Stimulated activated CD8-positive, alpha-beta memory T cell treated with anti-CD3 and anti-CD28 coated beads, Interleukin-15, amount 100 ng/mL, for 48 hours (primary cell): ENCODE measurements at places on chromosomes 13 and 19.

DNA sequence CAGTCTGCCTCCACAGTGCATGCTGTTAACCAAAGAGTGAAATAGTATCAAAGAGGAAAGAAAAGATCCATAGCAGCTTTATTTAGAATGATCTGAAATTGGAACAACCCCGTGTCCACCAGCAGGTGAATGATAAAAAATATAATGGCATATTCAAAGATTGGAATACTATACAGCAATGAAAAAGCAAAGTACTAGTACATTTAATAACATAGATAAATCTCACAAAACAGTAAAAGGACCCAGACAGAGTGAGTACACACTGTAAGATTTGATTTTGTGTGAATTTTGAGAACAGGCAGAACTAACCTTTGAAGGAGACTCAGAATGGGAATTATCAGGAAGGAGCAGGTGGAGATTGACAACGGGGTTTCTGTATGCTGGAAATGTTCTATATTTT, 837 bp upstream of the CD209 start:
- DNase-seq: no peak

DNA sequence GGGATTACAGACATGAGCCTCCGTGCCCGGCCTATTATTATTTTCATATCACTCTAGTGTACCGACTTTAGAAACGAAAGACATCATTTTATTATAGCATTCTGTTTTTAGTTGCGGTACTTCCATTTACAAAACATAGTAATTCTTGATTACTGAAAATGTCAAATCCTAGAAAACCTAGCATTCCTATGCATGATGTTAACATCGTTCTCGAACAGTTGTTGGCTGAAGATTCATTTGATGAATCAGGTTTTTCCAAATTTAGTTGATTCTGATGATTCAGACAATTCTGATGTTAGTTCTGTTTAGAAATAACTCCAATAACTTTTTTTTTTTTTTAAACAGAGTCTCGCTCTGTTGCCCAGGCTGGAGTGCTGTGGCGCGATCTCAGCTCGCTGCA, 11.5 kb upstream of the MTRF1 start:
- DNase-seq: no peak

- no peak for DNase-seq
Measured at GRCh38 chr13:33252135-33252534, 33.4 kb downstream of the STARD13 start.

- DNase-seq: no peak
Measured at GRCh38 chr19:15869873-15870272, 28.0 kb downstream of the CYP4F2 start.

DNA sequence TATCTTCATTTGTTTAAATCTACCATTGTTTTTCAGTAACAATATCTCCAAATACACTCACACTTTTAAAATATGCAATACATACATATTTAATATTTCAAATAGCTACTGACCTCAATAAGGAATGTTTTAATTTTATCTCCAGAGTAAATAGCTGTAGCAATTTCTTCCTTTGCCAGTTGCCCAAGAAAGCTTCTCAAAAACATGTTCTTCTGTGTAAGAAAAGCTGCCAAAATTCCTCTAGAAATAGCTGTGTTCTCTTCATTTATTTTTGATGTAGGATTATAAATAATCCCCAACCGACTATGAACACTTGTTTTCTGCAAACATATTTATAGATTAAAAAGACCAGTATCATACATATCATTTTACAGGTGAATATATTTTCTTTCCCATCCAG, 150.5 kb downstream of the UGGT2 start:
- no peak for DNase-seq
